Cardiac fibroblast (primary cell): ENCODE measurements at places on chromosomes 13 and 19.

DNA sequence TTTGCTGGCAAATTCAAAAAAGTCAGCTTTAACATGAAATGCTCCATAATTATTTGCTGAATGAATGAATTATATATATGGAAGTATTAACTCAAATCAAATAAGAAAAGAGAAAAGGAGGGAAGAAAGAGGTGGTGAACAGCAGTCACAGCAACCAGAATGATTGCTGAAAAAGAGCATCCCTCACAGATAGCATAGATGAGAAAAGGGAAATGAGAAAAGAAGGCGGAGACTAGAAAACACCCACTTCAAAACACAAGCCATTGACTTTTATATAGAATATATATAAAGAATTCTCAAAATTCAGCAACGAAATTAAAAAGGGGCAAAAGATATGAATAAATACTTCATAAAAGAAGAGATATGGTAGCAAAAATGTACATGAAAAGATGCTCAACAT lies 75.2 kb downstream of the CAB39L start:
- no peak for DNase-seq

GRCh38 chr13:62489731-62490130 lies 1074.1 kb upstream of the PCDH20 start:
- DNase-seq: no peak

DNA sequence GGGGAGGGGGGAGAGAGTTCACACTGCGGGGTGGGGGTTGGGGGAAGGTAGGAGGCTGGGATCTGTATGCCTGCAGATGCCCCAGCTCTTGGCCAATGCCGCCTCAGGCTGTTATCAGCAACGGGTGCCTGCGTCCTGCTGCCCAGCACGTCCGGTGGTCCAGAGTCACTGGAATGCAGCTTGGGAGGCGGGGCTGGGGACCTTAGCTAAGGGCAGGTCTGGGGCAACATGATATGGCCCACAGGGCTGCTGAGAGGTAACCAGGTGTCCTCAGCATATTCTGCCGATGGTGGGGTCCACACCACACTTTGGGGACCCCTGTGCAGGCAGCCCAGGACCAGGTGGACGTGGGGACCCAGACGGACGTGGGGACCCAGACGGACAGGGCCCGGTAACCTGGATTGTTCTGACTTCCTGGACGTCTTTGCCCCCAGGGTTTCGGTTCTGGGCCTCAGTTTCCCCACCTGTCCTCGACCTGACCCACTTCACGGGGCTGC lies 668 bp upstream of the ARHGAP45 start:
- no peak for DNase-seq

- DNase-seq: no peak
Observed at GRCh38 chr19:29704562-29705558, 10.2 kb downstream of the C19orf12 start.

GRCh38 chr19:45340232-45340898 lies at the start of gene KLC3:
KLC3 (plus strand) TSS chr19:45340750; CDS start chr19:45345542, 4,792 bp downstream.
- DNase-seq: no peak

DNA sequence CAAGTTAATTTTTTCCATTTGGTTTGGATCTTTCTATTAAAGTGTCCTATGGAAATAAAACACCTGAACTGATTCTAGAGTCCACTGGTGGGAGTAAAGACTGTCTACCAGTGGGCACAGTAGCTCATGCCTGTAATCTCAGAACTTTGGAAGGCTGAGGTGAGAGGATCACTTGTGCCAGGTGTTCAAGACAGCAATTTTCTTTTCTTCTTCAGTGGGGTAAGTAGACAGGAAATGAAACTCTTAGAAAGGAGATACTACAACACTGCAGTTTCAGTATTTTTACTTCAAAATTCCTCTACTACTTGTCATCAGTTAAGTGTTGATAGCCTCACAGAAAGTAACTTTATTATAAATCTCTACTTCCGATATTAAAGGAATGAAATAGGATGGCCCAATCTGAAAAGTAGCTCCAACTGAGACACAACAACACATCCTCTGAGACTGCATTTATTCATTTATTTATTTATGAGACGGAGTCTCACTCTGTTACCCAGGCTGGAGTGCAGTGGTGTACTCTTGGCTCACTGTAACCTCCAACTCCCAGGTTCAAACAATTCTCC lies 26.3 kb downstream of the DNMT1 start:
- no peak for DNase-seq

DNA sequence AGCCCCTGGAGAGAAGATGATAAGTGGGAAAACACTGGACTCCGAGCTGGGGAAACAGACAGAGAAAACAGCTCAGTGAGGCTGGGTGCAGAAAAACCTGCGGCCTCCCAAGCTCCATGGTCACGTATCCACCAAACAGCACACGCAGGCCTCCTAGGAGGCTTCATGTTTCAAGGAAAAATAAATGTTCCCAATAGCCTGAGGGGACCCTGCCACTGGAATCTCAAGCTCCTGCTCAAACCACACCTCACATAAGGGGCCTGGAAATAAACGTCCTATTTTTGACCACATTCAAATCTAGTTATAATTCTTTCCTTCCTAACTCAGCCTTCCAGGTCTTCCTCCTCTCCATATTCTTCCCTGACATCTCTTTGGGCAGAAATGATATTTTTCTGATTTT lies 225.7 kb downstream of the ABCC4 start:
- DNase-seq: no peak

DNA sequence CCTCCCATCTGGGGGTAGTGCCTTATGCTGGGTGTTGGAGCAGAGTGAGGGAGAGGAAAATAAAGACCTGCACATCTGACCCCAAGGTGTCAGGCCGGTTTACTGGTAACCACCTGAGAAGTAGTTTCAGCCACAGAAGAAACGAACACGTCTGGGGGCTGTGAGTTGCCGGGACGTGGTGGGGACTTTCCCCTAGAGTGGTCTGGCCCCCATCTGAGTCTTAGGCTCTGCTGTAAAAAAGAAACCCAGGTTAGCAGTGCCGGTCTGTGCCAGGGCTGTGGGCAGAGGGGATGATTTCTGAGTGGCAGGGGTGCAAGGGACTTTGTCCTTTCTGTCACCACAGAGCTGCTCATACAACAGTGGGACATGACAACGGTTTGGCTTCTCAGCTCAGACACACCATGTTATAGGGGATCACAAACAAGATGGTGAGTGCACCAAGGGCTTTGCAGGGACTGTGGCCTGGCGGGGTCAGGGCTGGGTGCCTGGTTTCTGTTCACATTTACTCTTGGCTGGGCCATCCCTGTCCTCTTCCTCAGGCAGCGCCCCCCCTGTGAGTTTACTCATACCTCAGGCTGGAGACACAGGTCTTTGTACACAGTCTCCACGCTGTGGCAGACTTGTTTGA lies 9.0 kb downstream of the GCDH start:
- no peak for DNase-seq

DNA sequence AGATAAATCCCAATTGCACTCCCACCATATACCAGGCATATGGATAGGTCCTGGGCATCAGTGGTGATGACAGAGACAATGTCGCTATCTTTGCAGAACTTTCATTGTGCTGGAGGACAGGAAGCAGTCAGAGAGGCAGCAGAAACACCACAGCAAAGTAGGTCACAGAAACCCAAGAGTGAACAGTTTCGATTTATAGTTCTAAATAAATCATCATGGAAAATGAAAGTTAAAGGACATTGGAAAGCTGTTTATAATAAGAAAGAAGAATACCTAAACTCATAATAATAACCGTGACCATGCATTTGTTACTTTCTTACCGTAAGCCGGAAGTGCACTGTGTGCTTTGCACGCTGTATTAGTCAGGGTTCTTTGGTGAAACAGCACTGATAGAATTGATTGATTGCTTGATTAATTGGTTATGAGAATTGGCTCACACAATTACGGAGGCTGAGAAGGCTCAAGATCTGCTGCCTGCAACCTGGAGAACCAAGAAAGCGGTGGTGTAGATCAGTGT lies 38.9 kb downstream of the ALOX5AP start:
- DNase-seq: no peak

- DNase-seq: no peak
Observed at GRCh38 chr19:56106397-56106849, 14.7 kb downstream of the ZNF787 start.

- DNase-seq: peak; percentile 37
Observed at GRCh38 chr13:34577051-34577450, 365.0 kb upstream of the NBEA start.

DNA sequence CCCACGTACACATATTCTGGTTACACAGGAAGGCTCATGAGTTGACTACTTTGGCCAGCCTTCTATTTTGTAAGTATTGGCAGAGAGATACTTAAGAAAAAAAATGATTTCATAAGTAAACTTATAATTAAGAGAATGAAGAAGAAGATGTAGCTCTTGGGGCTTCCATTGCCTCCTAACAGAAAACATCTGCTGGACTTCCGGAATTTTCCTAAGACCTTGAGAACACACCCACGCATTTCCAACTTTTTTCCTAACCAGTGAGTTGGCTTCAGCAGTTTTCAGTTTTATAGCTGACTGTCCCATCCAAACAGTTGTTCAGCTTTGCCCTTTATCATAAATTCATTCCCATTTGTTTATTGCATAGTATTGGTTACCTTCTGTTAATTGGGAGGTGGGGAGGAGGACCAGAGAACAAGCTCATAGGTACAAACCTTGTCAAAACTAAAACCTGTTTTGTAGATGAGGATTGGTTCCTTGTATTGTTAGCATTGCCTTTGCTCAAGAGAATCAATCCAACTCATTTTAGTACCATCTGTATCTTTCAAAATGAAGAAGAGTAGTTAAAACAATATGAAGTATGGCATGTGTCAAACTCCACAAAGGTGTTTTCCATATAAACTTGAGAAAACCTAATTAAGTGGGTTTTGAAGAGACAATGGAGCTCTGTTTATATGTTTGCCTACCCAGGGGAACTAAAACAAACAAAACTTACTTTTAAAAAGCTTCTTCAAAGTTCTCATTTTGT lies 93.9 kb downstream of the COL4A2 start:
- peak; percentile 69 for DNase-seq

GRCh38 chr19:4144666-4145249 lies 8.7 kb upstream of the CREB3L3 start:
- peak; percentile 85 for DNase-seq

- no peak for DNase-seq
Observed at GRCh38 chr13:45527699-45528462, 63.1 kb downstream of the COG3 start.
